Hepatic stellate cell (primary cell): ENCODE measurements at places on chromosomes 5 and 9.

DNA sequence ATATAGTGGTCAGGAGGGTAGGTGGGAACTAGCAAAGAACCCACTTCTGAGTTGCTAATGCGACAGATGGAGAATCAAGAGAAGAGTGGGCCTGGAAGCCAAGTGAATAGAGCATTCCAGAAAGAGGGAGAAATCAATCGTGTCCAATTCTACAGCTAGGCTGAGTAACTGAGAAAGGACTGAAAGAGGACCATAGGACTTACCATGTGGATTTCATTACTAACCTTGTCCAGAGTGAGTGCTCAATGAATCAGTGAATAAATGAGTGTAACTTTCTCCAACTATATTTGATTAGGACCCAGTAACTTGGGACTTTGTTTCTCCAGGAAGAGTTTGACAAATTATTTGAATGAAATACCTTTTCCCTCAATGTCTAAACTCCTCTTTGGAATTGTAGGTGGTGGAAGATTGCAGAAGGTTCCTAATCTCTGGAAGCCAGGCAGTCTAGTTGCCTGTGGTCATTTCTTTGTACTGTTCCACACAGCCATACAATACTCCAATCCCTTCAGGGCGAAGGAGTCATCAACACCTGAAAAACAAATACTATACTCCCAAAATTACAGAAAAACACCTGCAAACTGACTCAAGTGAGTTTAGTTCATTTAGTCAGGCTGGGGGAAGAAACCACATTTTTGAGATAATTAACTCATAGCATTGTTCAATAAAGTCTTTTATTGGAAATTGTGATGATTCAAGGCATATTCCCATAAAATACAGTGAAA lies 2.6 kb upstream of the F2RL1 start:
- DNase-seq, result no peak

GRCh38 chr5:173410459-173411233 lies 82.4 kb upstream of the STC2 start:
- no peak for DNase-seq

DNA sequence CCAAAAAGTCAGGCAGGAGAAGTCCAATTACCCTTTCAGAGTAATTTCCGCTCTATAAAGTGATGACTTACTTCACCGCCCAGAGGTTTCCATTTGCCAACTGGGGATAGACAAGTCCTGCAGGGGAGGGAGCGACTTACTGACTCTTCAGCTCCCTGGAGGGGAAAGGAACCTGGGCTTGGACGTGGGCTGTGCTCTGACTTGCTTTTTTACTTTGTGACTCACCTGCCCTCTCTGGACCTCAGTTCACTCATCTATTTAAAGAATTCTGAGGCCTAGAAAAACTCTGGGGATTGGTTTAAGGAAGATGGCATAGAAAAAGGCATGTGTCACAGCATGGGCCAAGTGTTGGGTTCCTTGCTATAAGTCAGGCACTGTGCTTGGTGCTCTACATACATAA lies 180.4 kb upstream of the TRIM32 start:
- no peak for DNase-seq

- DNase-seq, result no peak
These were observed 101.9 kb downstream of the F2RL2 start for GRCh38 chr5:76521240-76521758.

DNA sequence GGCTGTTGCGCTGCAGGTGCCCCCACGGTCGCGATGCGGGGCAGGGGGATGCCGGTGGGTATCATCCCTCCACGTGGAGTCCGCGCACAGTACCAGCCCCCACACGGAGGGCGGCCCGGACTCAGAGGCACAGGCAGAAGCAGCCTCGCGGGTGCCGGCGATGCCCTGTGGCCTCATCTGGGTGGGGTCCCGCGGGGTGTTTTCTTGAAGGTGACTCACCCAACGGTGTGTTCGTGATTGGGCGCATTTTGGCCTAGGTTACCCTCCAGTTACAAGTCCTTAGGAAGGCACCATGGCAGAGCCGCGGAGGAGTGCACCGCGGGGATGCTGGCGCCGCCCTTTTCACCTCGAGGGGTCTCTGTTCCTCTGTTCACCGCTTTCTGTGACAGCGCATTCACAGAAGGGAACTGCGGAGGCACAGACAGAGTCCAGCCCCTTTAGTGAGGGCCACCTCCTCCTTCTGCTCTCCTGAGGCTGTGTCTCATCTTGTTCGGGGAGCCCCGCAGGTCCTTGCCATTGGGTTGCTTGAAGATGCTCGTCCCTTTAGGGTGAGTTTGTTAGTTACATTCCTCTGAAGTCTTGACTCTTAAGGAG lies 21.6 kb upstream of the EXOC3 start:
- DNase-seq, result no peak

DNA sequence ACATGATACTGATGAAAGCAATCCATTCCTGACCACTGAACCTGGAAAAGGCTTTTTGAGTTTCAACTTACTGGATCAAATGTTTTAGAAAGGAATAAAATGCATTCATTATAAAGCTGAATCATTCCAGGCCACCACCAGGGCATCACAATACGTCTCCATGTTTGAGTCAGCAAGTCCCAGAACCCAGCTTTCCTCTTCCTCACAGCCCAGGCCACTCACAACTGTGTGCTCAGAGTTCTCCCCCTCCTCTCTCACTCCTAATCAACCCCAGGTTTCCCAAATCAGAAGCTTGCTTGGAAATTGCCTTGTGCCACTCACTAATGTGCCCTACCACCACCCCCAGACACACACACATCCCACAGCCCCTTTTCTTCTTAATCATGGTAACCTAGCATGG lies 91.7 kb downstream of the GNA14 start:
- DNase-seq, result no peak

GRCh38 chr9:83508067-83508466 lies 30.1 kb downstream of the FRMD3 start:
- DNase-seq, result no peak

DNA sequence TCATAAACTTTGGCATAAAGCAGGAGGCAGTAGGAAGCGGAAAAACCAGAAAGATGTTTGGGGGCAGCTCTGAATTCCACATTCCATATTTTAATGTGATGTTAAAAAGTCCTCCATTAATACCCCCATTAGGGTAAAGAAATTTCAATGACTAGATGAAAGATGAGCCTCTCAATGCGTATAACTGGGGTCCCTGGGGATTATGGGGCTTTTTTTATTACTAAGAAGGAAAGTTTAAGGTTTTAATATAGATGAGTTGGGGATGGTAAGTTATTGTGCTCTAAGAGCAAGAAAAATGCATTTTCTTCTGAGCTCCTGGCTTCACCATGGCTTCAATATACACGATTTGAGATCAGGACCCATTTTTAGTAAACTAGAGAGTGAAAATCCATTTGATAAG lies 321.9 kb downstream of the CDK5RAP2 start:
- no peak for DNase-seq

DNA sequence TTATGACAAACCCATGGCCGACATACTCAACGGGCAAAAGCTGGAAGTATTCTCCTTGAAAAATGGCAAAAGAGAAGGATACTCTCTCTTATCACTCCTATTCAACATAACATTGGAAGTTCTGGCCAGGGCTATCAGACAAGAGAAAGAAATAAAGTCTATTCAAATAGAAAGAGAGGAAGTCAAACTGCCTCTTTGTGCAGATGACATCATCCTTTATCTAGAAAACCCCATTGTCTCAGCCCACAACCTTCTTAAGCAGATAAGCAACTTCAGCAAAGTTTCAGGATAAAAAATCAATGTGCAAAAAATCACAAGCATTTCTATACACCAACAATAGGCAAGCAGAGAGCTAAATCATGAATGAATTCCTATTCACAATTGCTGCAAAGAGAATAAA lies 1799.9 kb upstream of the ACO1 start:
- no peak for DNase-seq

GRCh38 chr5:34603378-34603777 lies 52.8 kb upstream of the RAI14 start:
- DNase-seq, result no peak

GRCh38 chr9:118575341-118576070 lies 793.7 kb downstream of the BRINP1 start:
- DNase-seq, result no peak

GRCh38 chr5:163631856-163632255 lies 126.4 kb downstream of the MAT2B start:
- no peak for DNase-seq

GRCh38 chr9:103734471-103734870 lies 359.6 kb upstream of the SMC2 start:
- DNase-seq, result no peak

- DNase-seq, result no peak
These were observed 1518.7 kb upstream of the WWC1 start for GRCh38 chr5:166772770-166773169.

DNA sequence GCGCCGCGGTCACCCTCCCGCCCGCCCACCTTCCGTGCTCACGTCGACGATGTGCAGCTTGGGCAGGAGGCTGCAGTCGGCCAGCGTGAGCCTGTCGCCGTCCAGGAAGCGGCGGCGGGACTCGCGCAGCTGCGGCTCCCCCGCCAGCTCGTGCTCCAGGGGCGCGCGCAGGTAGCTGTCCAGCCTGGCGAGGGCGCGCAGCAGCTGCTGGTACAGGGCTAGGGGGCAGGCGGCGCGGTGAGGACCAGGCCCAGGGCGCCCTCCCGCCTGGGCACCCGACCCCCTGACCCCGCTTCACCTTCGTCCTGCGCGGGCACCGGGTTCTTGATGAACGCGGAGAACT lies 1.5 kb downstream of the CLIC3 start:
- no peak for DNase-seq

- DNase-seq, result peak; percentile 16
These were observed 132.5 kb downstream of the SEMA6A start for GRCh38 chr5:116442095-116442534.

- DNase-seq, result peak; percentile 58
These were observed 34.7 kb upstream of the DMXL1 start for GRCh38 chr5:119036101-119036762.

DNA sequence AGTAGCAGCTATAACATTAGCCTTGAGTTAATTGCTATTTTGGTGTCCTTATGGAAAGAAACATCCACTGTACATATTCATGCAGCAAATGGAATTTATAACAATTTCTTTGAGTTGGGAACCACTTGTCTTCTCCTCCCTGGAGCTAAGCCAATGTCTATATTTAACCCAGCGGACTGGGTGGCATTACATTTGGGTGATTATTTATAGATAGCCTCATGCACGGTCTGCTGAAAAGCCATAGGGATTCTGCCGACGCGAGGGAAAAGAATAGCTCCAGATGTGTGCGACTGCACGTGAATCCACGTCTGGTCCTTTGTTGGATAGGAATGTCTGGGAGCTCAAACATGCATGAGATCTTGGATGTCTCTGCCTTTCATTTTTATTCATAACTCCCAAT lies 157.5 kb upstream of the BRINP1 start:
- DNase-seq, result no peak

GRCh38 chr5:45796959-45797553 lies 100.9 kb upstream of the HCN1 start:
- no peak for DNase-seq

DNA sequence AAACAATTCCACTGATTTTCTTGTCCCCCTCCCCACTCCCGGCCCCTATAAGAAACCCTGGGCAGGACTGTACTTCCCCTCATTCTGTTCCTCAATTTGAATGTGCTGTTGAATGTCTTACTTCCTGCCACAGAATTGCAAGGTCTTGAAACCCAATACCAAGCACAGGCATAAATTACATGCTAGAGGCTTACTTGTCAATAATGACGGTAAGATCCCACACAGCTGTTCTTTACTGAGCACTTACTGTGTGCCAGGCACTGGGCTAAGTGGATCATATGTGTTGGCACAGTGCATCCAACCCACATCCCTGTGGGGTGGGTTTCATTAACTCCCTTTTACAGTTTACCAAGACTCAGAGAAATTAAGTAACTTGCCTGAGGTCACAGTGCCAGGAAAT lies 63.4 kb downstream of the MVB12B start:
- DNase-seq, result no peak

DNA sequence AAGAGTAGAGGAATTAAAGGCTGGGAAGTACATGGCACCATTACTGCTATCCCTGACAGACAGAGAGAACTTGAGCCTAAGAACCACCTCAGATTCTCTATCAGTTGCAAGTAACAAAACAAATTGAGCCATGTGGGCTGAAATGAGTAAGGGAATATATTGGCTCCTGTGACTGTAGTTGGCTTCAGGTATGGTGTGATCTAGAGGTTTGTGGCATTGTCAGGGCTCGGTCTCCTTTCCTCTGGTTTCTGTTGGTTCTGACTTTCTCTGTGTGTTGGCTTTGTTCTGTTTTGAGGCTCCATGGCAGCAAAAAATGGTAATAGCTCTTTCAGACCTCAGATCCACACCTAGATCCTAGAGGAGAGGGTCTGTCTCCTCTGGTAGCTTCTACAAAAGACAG lies 5.7 kb downstream of the GALNT10 start:
- no peak for DNase-seq

GRCh38 chr9:24434183-24434582 lies 111.5 kb downstream of the IZUMO3 start:
- no peak for DNase-seq

DNA sequence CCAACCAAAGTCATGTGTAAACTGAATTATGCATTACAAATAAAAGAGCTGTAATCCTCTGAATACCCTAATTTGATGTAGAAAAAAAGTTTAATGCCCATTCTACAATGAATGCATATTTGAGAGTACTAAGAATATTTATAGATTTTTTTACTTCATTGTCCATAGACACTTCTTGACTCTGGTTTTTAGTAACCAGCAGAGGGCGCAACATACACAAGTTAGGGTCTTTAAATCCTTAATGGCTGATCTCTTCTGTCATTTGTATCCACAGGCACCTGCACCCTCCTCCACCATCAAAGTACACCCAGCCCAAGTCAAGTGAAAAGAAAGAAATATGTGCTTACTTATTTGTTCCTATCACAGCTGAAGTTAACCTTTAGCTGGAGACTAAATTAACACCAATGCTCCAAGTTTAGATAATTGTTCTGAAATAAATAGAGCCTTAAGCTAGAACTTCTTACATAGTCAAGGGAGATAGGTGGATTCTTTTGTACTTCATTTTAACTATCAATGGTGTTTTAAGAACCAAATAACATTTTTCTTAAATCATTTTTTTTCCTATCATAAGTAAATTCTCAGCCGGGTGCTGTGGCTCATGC lies 524.2 kb upstream of the DAB2 start:
- DNase-seq, result peak; percentile 8

- DNase-seq, result no peak
These were observed 167.5 kb downstream of the INSYN2B start for GRCh38 chr5:169812786-169813185.

DNA sequence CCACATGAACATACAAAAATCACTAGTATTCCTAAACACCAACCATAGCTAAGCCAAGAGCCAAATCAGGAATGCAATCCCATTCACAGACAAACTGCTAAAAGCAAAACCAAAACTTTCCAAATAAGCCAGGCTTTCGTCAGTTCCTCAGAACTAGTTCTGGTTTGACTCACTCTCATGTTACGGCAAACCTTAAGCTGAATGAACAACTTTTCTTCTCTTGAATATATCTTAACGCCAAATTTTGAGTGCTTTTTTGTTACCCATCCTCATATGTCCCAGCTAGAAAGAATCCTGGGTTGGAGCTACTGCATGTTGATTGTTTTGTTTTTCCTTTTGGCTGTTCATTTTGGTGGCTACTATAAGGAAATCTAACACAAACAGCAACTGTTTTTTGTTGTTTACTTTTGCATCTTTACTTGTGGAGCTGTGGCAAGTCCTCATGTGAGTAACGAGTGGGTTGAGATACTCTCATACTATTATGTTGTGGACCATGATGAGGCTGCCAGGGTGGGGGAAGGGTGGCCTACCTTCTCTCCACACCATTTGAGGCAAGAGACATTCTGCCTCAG lies at the start of gene PDCD1LG2:
TSS of gene PDCD1LG2 (plus strand) at position 172 of the 572 bp plus-strand sequence. CDS start 12,016 bp downstream, outside the sequence.
- DNase-seq, result peak; percentile 37
